ENCODE measurements at places on chromosomes 3 and 15.

GRCh38 chr3:23548706-23549105, 257.0 kb upstream of the UBE2E1 start:
- no peak for DNase-seq

DNA sequence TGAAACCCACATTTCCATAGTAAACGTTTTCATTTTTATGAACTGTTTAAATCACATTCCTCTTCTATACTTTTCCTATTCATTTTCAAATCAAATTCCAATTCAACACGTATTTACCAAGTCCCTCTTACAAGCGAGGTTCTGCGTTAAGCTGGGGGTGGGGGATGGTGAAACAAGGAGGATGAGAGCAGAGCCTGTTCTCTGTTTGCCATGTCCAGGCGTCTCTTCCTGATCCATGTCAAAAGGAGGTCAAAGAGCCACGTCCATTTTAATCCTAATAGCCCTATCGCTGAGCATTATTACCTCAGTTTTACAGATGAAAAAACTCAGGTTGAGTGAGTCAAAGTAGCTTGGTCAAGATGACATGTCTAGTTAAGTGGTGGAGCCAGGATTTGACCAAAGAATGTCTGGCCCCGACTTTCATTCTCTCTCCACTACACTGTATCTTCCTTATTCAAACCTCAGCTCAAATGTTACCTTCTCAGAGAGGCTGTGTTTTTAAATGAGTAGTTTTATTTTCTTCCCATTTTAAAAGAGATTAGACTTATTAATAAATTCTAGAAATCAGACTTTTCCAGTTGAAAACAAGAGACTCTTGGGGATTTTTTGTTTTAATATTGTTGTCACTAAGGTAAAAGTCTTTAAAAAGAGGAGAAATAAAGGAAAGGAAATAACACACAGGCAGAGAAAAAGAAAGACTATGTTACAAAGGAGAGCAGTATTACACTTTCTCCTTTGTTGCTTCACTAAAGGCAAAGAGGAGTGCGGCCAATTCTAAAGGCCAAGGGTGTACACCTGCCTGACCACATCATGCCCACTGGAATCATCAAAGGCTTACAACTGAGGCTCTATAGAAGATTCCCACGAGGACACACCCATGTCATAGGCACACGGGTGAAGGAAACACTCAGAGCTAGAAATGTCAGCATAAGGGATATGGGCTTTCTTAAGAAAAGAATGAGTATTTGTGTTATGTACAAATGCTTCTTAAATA, 42.4 kb downstream of the MYO5A start:
- DNase-seq = no peak

GRCh38 chr15:24017470-24017869, 330.4 kb upstream of the NDN start:
- DNase-seq = no peak

- DNase-seq = no peak
These were observed 41.8 kb downstream of the CLEC3B start for GRCh38 chr3:45067941-45068340.

GRCh38 chr3:142459929-142460328, 12.1 kb upstream of the XRN1 start:
- DNase-seq = no peak

DNA sequence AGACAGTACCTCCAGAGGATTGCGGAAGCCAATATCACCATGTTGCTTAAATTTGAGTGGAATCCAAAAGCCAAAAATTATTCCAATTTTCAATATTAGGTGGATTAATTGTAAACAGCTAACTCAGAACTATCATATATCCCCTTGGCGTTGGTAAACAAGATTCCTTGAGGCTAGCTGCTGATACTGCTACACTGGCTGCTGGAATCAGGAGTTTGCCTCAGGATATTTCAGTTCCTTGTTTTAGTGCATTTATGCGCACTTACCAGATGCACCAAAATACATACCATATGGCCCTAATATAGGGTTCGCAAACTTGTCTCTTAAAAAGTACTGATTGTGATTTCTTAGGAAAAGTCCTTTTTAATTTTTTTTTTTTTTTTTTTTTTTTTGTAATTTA, 605.2 kb upstream of the NAALADL2 start:
- DNase-seq = no peak

DNA sequence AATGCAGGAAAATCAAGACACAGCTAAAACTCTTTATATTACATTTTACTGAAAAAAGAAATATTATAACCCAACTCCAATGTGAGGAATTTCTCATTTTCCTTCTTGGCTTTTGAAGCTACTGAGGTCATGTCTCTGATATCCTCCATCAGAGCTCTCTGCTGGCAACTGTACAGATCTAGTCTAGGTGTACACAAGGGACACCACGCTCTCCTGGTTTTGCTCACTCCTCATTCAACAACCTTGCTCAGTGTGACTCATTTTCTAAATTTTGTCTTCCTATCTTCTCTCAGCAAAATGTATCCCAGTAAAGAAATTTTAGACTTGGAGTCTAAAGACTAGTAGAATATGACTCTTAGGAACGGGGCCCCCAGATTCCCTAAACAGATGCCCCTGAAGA, 144.3 kb downstream of the KCNMB2 start:
- no peak for DNase-seq

- DNase-seq = no peak
These were observed 2.0 kb downstream of the DCUN1D1 start for GRCh38 chr3:182978387-182978786.
